ENCODE measurements at places on chromosomes 12 and 14. TPM values are rescaled to one million over a fixed set of nuclear protein-coding genes. Genes with fewer than 3 reads are reported as not detected.
A peak's percentile ranks its signal among the peaks of the same experiment; 100 is the strongest.

Gene SERPINA10
- not detected for total RNA-seq

Gene CLEC2B
- 6.6 TPM for total RNA-seq

Gene VRTN
- total RNA-seq = 0.57 TPM

Gene YEATS4
- total RNA-seq = 29.0 TPM

Gene CHD8
- total RNA-seq = 46.2 TPM

Gene ARG2
- total RNA-seq = 47.9 TPM

Gene SYCP3
- not detected for total RNA-seq

DNA sequence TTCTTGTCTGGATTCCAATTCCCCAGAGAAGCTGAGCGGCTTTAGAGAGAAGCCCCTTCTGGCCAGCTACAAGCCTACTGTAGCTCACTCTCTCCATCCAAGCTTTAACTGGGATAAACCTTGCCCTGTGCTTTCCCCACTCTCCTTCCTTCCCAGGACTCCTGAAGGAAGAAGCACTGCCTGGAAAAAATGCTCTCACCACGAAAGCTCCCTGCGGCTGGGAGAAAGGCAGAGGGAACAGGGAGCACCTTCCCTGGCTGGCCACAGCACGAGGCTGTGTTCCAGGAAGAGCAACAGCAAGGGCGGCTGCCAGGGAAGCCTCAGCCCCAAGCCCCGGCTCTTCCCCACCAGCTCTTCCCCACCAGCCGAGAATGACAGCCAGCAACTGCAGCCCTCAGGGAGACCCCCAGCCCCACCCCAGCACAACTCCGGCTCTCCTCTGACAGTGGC is 40.8 kb upstream of the PNMA1 start:
- peaks cover 51% of the 10 kb centered on the region for H3K4me1 ChIP-seq
- H3K4me3 ChIP-seq = no peak overlapping the region
- H3K27ac ChIP-seq = peak overlapping the region; percentile 99
- no peaks in the 10 kb centered on the region for H3K36me3 ChIP-seq
- no peaks in the 10 kb centered on the region for H3K27me3 ChIP-seq

DNA sequence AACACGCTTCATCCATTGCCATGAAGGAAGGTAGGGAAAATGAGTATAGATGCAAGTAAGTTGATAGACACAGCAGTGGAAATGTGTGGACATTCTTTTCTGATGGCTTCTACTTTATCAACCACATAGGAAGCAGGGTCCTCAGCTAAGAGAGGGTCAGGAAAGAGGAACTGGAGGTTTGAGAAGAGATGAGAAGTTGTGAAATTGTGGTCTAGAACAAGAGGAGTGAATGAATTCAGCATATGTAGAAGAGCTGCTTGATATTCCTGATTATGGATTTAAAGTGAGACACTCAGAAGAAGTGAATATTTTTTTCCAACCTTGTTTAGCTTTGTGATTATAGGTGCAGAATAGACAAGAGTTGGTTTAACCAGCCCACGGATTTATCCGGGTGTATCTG is 128.5 kb downstream of the SLC15A5 start:
- no peaks in the 10 kb centered on the region for H3K4me1 ChIP-seq
- H3K36me3 ChIP-seq = no peaks in the 10 kb centered on the region
- no peak overlapping the region for H3K27ac ChIP-seq

- H3K4me1 ChIP-seq = no peaks in the 10 kb centered on the region
- no peaks in the 10 kb centered on the region for H3K27me3 ChIP-seq
- DNase-seq = no peak
Observed at GRCh38 chr14:36979863-36980262, 192.5 kb downstream of the SLC25A21 start.

DNA sequence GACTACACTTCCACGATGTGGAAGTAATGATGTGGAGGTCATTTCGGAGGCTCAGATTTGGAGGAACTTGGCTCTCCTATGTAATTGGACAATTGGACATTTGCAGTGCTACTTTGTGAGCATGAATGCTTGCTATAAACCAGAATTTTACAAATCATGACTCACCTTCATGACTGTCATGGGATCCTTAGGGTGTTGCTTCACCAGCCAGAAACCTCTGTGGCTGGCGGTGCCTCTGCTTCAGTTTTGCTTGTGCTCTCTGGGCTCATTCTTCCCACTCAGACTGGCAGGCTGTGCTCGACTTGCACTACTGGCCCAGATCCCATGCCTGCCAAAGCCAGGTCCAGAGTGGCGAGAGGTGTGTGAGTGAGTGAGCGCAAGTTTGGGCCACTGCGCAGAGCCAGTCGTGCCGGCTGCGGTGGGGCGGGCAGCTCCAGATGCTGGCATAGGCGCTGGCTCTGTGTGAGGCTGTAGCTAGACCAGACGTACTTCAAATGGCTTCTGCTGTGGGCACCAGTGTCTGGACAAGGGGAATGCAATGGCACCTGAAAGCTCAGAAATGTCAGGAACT is 387.8 kb downstream of the AEBP2 start:
- no peak overlapping the region for H3K27ac ChIP-seq
- H3K4me1 ChIP-seq = no peaks in the 10 kb centered on the region
- H3K4me3 ChIP-seq = no peak overlapping the region

- peak overlapping the region; percentile 9 for H3K27ac ChIP-seq
- H3K4me1 ChIP-seq = no peaks in the 10 kb centered on the region
- DNase-seq = no peak
- no peaks in the 10 kb centered on the region for H3K27me3 ChIP-seq
- no peak overlapping the region for H3K4me3 ChIP-seq
Observed at GRCh38 chr14:96184737-96185136, 19.9 kb upstream of the BDKRB2 start.

GRCh38 chr12:45669093-45669492 is 60.4 kb upstream of the ARID2 start:
- H3K4me3 ChIP-seq = no peak overlapping the region
- H3K27ac ChIP-seq = peak overlapping the region; percentile 31
- H3K27me3 ChIP-seq = no peaks in the 10 kb centered on the region
- peaks cover 6% of the 10 kb centered on the region for H3K4me1 ChIP-seq
- DNase-seq = no peak
- no peaks in the 10 kb centered on the region for H3K36me3 ChIP-seq

GRCh38 chr14:77508249-77508648 is 9.6 kb upstream of the ISM2 start:
- H3K27me3 ChIP-seq = no peaks in the 10 kb centered on the region
- H3K36me3 ChIP-seq = peaks cover 48% of the 10 kb centered on the region

DNA sequence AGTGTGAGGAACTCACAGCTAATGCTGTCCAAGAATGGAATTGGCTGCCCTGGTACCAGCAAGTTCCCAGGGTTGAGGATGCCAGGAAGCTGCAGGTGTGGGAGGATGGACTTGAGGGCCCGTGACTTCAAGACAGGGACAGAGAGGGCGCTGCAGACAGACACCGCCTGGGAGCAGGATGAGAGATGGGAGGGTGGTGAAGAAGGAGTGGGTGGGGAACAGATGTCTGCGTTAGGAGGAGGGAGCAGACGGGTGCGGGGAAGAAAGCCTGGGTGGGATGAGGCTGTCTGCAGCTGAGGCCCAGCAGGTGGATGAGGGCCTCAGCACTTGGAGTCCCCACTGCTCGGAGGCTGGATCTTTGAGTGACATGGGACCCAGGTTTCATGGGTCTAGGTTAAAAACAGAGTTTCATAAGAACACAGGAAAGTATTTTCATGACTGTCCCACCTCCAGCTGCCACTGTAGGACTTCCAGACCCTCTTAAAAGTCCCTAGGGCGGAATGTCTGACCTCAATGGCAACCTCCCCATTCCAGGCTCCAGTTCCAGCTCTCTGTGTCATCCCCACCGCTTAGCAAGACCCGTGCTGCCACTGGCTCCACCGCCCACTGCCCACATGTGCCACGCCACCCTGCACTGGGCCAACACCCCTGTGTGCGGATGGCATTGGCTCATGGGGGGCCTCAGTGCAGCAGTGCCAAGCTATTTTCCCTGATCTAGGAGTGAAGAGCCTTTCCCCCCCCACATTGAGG is 70.3 kb upstream of the SCN8A start:
- no peaks in the 10 kb centered on the region for H3K4me1 ChIP-seq
- DNase-seq = no peak
- no peaks in the 10 kb centered on the region for H3K27me3 ChIP-seq
- no peak overlapping the region for H3K27ac ChIP-seq

DNA sequence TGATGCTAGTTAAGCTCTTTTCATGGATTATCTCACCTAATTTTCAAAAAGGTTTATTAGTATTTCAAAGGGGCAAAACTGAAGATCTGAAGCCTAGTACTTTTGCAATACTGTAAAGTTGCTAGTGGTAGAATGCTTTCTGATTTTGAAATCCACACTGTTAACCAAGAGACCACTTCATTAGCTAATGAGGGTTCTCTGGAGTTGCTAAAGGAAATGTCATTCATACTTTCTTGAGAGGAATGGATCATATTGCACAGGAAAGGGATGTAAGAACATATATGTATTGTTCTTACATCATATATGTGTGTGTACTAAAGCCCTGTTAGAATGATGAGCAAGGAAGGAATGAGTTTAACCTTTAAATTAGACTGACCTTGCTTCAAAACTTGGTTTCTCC is 39.0 kb upstream of the LDHB start:
- DNase-seq = no peak
- H3K27ac ChIP-seq = no peak overlapping the region

DNA sequence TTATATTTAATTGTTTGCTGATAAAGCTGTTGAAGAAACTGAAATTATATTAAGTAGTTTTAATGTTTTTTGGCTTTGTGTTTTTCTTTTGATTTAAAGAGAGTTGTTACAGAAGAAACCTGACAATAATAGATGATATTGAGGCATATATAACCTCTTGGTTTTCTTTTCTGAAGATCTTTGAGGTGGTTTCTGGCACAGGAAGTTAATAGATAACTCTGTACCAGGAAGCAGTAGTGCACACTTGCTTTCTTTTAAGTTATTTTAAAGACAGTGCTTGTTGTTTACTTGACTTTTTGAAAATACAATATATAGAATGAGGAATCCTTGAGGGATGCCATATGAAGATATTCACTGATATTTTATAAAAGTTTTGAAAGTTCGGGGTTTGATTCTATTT is 209.0 kb upstream of the FBXO33 start:
- no peaks in the 10 kb centered on the region for H3K27me3 ChIP-seq
- H3K36me3 ChIP-seq = no peaks in the 10 kb centered on the region
- H3K4me3 ChIP-seq = no peak overlapping the region
- no peak overlapping the region for H3K27ac ChIP-seq

- no peaks in the 10 kb centered on the region for H3K36me3 ChIP-seq
- H3K4me3 ChIP-seq = no peak overlapping the region
- H3K27ac ChIP-seq = no peak overlapping the region
Observed at GRCh38 chr14:79137045-79137430, 966.9 kb downstream of the NRXN3 start.

DNA sequence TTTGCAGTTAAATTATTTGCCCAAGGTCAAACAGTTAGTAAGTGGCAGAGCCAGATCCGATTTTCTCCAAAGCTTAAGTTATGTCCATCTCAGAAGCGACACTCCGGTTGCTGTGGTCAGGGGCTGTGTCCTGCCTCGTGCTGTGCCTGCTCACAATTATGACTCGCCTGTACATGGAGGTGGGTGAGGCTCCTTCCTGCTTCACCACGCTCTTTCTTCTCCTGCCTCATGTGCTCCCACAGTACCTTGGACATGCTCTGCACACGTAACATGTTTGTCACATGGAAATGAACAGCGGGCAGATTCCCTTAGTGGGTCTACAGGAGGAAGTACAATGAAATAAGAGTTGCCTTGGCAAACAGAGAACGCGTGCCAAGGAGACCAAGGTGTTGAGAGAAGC is 62.2 kb upstream of the CCND2 start:
- H3K36me3 ChIP-seq = no peaks in the 10 kb centered on the region
- H3K4me3 ChIP-seq = no peak overlapping the region
- H3K27ac ChIP-seq = no peak overlapping the region
- H3K4me1 ChIP-seq = no peaks in the 10 kb centered on the region
- no peaks in the 10 kb centered on the region for H3K27me3 ChIP-seq
- no peak for DNase-seq

DNA sequence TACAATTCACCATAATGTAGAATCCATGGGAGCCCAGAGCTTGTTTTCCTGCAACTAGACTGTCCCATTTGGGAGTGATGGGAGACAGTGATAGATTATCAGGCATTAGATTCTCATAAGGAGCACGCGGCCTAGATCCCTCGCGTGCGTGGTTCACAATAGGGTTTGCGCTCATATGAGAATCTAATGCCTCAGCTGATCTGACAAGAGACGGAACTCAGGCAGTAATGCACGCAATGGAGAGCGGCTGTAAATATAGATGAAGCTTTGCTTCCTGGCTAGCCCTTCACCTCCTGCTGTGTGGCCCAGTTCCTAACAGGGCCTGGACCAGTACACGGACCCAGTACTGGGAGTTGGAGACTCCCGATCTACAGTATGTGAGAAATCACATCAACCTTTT is 126.7 kb downstream of the FBXL14 start:
- no peak for DNase-seq
- no peak overlapping the region for H3K4me3 ChIP-seq
- H3K27me3 ChIP-seq = no peaks in the 10 kb centered on the region
- H3K4me1 ChIP-seq = no peaks in the 10 kb centered on the region

- peak; percentile 17 for DNase-seq
- peak within 1 kb of the TSS; percentile 32 for H3K27ac ChIP-seq
- no peaks in the 10 kb centered on the region for H3K27me3 ChIP-seq
- peaks cover 16% of the 10 kb centered on the region for H3K4me1 ChIP-seq
Observed at GRCh38 chr12:459430-460258, at the start of gene B4GALNT3. Gene B4GALNT3 (plus strand): TSS chr12:459939. CDS start chr12:460377, 438 bp downstream.

DNA sequence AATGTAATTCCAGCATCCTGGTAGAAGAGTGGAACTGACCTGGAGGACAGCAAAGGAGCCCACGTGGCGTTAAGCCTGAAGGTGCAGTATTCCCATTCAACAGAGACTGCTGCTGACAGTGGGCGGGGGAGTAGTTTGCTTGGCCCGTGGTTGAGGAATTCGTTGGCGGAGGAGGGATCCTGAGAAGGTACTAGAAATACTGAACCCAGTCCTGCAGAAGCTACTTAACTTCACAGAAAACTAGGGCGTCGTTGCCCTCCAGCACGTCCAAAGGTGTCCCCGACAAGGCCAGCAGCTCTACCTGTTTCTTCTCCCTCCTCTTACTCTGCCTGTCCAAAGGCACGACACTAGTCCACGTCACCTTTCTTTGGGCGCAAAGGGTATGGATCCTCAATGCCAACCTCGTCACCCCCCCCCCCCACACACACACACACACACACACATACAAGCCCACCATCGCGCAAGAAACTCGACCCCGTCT is 303 bp downstream of the PUS7L start:
- peak overlapping the region; percentile 71 for H3K4me3 ChIP-seq
- H3K27ac ChIP-seq = peak overlapping the region; percentile 94
- peaks cover 4% of the 10 kb centered on the region for H3K4me1 ChIP-seq
- H3K27me3 ChIP-seq = no peaks in the 10 kb centered on the region
- peaks cover 11% of the 10 kb centered on the region for H3K36me3 ChIP-seq

DNA sequence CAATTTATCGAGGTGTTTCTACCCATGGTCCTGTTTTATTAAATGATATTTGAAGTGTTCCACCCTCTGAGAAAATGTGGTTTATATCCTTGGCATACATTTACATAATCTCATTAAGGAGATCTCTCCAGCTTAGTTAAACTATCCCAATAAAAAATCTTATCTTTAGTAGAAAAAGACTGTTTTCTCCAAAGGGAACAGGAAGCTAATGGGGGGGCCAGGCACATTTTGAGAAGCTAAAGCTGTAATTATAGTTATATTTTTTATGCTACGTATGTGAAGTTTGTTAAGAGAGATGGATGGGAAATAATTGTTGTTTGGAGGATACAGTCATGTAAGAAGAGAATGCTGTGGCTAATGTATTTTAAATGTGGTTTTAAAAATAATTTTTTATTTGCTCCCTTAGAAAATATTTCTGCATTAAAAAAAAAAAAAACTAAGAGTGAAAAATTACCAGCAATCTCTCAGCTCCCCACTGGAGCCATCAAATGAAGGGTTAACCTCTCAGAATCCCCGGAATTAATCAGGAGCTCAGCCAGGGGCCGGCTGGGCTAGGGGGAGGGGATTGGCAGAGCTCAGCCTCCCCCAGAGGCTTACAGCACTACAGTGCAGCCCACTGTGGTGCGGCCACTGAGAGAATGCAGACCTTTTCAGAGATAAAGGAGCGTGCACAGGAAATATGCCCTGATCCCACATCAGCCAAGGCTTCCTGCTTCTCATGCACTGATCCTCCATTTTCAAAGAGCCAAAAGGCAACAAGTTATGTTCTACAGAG is 185.8 kb downstream of the EGLN3 start:
- H3K4me1 ChIP-seq = no peaks in the 10 kb centered on the region
- DNase-seq = no peak
- H3K4me3 ChIP-seq = no peak overlapping the region
